AG08396 (cell line): ENCODE measurements at places on chromosomes 11 and 22.

DNA sequence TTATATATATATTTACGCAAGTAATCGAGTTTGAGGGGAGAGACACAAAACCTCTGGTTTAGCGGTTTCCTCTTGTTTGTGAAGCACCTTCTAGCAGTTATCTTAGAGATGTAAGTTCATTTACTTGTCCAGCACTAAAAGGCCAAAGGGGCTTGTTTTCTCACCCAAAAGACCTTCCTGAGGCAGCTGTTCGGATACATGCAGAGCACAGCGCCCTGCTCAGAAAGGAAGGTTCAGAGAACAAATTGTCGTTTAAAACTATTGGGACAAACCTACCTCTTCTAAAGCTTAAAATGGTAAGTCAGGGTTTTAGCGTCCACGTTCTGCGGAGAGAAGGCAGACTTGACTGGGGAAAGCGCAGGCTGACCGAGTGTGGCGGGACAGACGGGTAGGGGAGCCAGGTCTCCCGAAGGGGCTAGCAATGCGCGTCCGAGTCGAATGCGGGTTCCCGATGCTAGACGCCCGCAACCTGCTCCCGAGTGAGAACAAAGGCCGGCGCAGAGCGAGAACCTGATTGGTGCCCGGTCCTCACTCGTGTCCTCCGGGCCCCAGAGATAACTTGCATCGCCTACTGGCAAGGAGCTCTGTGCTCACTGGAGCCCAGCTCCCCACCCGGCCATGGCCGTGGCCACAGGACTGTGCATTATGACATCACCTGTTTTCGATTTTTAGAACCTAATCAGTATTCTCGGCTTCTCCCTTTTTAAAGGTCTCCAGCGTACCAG, 1.0 kb upstream of the SESN3 start:
- peak; percentile 21 for DNase-seq

DNA sequence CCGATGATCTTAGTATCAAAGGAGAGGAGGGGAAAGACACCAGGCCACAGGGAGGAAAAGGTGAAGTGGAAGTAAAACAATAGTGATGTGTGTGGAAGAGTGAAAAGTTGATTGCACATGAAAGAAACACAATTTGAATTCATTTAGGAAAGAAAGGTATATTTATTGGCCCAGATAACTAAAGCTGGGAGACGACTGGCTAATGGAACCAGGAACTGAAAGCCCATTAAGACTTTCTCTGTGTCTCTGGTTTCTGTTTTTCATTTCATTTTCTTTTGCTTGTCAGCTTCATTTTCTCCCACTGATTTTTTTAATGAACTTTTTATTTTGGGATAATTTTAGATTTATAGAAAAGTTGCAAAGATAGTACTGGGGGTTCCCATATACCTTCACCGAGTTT, 5.1 kb upstream of the DCHS1 start:
- no peak for DNase-seq

DNA sequence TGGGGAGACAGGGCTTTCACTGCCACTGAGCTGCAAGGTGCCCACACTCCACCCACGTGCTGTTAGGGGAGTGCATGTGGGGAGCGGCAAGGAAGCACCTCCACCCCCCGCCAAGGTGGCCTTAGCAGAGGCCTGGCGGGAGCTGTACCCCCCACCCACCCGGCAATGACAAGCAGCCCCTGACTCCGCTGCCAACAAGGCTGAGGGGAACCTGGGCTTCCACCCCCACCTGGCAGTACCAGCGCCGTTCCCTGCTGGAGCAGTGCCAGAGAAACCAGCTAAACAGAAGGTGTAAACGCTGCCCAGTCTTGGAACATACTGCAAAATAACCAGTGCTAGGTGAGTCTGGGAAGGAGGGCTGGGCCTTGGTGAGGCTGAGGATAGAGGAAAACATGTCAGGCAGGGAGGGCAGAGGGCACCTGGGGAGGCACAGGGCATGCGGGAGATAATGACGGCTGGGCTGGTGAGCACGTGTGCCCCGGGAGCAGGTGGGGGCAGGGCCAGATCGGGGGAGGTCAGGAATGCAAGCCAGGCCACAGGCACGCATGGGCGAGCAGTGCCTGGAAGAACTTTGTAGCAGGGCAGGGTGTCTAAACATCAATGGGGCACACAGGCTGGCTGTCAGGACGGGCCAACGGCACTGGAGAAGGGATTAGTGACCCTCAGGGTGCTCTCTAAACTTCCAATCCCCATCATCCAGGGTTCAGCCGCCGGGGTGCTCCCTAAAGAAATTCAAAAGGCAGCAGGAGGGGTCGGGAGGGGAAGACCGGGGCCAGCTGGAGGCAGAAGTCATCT, 6.6 kb downstream of the CERK start:
- peak; percentile 31 for DNase-seq

GRCh38 chr11:33377412-33378370, 120.5 kb downstream of the HIPK3 start:
- DNase-seq = no peak

DNA sequence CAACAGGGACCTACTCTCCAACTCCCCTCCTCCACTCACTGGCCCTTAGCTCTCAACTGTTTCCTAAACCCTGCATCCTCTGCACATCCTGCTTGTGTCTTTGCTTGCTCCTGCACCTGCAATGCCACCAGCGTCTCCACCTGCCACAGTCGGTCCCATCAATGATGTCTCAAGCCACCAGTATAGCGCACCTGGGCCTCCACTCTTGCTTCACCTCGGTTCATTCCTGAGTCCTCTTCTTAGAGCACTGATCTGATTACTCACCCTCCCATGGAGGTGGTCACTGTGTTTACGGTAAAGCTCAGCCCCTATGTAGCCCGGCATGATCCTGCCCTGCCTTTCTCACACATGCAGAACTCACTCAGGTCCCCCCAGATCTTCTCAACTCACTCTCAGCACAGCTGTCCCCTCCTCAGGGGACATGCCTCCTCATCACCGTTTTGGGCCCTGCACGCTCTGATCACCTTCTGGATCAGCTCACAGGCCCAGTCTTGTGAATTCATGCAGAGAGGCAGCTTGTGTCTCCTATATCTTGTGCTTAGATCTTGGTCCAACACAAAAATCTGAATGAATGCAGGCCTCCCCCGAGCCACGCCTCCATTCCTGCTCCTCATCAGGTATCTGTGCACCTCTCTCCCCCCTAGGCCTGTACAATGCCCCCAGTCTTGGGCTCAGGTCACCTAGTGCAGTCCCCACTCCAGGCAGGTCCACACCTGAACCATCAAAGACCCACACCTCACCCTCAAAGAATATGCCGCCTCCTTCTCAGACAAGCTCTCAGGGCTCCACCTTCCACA, 31.4 kb downstream of the TRIM29 start:
- no peak for DNase-seq

GRCh38 chr11:74427384-74427886, 29.2 kb upstream of the PGM2L1 start:
- DNase-seq = no peak
